Motor neuron (in vitro differentiated cells): ENCODE measurements at places on chromosomes 2 and 18. TPM values are rescaled to one million over a fixed set of nuclear protein-coding genes. Genes with fewer than 3 reads are reported as not detected.

GPR35 gene
- total RNA-seq, result 0.45 and 2.2 TPM in 2 replicates

APCDD1 gene
- total RNA-seq, result 251 and 272 TPM in 2 replicates

SLC8A1 gene
- 0.27 and 3.1 TPM in 2 replicates for total RNA-seq

ALLC gene
- not detected in 2 replicates for total RNA-seq

KCNIP3 gene
- 0.51 and 0.75 TPM in 2 replicates for total RNA-seq

ANKRD30B gene
- 0.27 and 0.31 TPM in 2 replicates for total RNA-seq

ZNF236 gene
- total RNA-seq, result 8.4 and 9.2 TPM in 2 replicates

RTP5 gene
- 0.29 and 0.32 TPM in 2 replicates for total RNA-seq
